AG10803 (cell line): ENCODE measurements at places on chromosomes 16 and 17.

GRCh38 chr17:77324227-77324626 is 183.5 kb downstream of the SEC14L1 start:
- no peak for DNase-seq

DNA sequence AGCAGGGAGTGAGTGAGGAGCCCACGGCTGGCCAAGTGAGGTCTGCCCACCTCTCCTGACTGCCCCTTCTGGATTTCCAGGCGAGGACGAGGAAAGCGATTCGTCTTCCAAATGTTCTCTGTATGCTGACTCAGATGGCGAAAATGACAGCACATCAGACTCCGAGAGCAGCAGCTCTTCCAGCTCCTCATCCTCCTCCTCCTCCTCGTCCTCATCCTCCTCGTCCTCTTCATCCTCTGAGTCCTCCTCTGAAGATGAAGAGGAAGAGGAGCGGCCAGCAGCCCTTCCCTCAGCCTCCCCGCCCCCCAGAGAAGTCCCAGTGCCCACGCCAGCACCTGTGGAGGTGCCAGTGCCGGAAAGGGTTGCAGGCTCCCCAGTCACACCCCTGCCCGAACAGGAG is 13.7 kb upstream of the HSD3B7 start:
- no peak for DNase-seq

- no peak for DNase-seq
Measured at GRCh38 chr17:50303051-50303450, 28.8 kb downstream of the TMEM92 start.

DNA sequence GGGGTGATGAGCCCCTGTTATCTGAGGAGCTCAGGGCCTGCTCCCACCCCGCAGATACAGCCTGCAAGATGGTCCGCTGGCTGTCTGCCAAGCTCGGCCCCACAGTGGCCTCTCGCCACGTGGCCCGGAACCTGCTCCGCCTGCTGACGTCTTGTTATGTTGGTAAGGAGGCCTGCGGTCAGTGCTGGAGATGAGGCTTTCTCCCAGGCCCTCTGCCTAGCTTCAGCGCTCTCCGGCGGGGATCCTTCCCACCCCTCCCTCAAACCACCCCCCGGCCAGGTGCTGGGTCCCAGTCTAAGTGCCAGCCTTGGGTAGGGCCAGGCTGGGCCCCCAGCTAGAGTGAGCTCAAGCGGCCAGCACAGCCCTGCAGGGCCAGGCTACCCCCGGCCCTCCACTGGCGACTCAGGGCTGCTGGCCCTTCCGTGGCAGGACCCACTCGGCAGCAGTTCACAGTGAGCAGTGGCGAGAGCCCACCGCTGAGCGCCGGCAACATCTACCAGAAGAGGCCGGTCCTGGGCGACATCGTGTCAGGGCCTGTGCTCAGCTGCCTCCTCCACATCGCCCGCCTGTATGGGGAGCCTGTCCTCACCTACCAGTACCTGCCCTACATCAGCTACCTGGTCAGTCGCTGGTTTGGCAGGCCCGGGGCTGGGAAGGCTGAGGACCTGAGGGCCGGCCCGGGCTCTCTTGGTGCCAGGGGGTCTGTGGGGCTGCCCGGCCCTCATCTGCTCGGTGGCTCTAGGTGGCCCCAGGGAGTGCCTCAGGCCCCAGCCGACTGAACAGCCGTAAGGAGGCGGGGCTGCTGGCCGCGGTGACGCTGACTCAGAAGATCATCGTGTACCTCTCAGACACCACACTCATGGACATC is 6.1 kb downstream of the WDR81 start:
- DNase-seq, result peak; percentile 82

- DNase-seq, result no peak
Measured at GRCh38 chr17:61384354-61384691, 15.3 kb upstream of the TBX2 start.

GRCh38 chr16:30947541-30947858 is 1.4 kb upstream of the ORAI3 start:
- DNase-seq, result no peak

GRCh38 chr17:58229881-58230280 is 8.5 kb upstream of the LPO start:
- DNase-seq, result no peak

- no peak for DNase-seq
Measured at GRCh38 chr17:32822996-32823395, 53.9 kb downstream of the MYO1D start.

DNA sequence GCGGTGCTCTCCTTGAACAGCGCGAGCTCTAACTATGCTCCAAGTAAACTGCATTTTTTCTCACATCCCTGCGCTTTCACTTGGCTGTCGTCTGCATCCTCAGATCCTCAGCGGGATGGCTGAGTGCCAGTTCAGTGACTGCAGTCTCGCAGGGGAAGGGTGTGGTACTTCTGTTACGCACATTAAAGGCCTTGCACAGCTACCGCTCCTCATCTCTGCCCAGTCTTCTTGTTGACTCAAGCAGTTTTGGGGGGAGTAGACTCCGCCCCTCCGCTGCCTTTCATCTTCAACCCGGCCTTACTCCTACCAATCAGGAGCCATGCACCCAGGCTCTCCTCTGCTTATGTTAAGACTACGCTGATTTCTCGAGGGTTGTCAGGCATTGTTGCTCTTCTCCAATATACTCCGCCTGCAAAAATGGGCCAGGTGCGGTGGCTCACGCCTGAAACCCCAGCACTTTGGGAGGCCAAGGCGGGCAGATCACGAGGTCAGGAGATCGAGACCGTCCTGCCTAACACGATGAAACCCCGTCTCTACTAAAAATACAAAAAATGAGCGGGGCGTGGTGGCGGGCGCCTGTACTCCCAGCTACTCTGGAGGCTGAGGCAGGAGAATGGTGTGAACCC is 10.0 kb downstream of the ATP5PD start:
- peak; percentile 82 for DNase-seq

GRCh38 chr17:78117027-78117981 is 11.3 kb downstream of the TMC6 start:
- DNase-seq, result no peak

DNA sequence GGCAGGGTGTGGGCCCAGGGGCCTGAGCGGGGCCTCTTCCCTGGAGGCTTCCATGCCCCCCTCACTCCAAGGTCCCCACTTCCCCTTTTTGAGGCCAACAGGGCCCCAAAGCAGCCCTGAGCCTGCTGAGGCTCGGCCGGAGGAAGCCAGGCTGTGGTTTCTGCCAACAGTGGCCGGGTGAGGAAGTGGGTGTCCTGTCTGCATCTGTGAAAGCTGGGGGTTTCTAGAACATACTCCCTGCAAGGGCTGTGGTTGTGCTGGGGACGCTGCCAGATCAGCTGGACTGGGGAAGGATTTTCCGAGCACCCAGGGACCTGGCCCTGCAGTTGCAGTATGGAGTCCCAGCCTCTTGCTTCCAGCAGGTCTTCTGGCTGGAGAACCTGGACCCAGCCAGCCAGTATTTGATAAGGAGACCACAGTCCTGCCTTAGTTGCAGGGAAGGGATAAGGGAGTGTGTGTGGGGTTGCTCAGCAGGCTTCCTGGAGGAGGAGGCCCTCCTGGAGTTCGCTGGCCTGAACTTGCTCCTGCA is 15.7 kb downstream of the ADCY7 start:
- peak; percentile 47 for DNase-seq

DNA sequence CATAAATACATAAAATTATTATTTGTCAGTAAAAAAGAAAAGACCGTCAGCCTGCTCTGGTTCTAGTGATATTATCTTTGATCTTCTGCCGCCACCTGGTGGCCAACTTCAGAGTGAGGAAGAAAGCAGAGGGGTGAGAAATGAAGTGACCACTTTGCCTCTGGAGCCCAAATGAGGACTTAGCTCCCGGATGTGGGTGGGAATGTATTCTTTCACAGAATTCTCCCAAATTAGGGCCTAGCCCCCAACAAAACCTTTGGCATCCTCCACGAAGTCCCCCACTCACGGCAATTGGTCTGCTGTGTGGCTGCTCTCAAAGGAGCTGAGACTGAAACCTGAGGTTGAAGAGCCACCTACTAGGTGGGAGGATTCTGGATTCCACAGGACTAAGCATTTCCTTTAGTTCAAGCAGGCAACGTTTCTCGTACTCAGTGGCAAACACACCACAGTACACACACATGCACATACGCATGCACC is 4.9 kb upstream of the ZNF267 start:
- DNase-seq, result peak; percentile 61

- DNase-seq, result no peak
Measured at GRCh38 chr17:72576289-72576759, 455.5 kb downstream of the SOX9 start.

GRCh38 chr17:2814049-2814448 is 17.8 kb downstream of the RAP1GAP2 start:
- no peak for DNase-seq

DNA sequence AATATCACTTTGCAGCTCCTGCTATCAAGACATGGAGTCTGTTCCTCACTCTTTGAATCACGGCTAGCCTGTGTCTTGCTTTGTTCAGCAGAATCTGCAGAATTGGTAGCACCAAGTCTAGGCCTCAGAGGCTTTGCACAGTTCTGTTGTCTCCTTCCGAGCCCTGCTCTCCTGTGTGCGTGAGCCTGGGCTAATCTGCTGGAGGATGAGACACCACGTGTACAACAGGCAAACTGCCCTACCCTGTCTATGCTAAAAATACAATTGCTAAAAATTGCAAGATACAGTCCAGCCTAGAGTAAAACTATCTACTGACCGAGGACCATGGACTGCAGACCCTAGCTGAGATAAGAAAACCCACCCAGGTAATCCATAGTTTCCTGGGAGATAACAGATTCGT is 484.7 kb downstream of the NPIPA7 start:
- no peak for DNase-seq

- DNase-seq, result no peak
Measured at GRCh38 chr16:72001180-72001874, 1.1 kb upstream of the PKD1L3 start.

GRCh38 chr17:44191369-44191768 is 4.6 kb downstream of the TMUB2 start:
- no peak for DNase-seq

DNA sequence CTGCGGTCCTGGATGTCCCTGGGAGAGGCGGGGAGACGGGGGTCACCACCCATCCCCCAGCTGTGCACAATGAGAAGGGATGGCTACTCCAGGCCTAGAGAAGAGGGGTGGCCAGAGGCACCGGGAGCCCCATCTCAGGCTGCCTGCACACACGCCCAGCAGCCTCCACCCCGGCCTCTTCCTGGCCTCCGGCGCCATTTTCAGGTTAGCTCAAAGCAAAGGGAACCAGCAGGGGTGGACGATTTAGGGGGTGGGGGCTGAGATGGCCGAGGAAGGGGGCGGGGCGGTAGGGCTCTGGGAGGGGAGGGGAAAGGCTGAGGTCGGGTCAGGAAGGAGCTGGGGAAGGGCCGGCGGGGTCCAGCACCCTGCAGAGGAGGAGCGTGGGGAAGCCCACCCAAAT is 42.8 kb downstream of the SRCIN1 start:
- no peak for DNase-seq

GRCh38 chr17:64358261-64358788 is 32.3 kb downstream of the PECAM1 start:
- DNase-seq, result peak; percentile 50

GRCh38 chr17:41064301-41064700 is 1.4 kb downstream of the KRTAP2-4 start:
- DNase-seq, result no peak

- DNase-seq, result no peak
Measured at GRCh38 chr17:29141514-29141876, 38.7 kb downstream of the MYO18A start.

DNA sequence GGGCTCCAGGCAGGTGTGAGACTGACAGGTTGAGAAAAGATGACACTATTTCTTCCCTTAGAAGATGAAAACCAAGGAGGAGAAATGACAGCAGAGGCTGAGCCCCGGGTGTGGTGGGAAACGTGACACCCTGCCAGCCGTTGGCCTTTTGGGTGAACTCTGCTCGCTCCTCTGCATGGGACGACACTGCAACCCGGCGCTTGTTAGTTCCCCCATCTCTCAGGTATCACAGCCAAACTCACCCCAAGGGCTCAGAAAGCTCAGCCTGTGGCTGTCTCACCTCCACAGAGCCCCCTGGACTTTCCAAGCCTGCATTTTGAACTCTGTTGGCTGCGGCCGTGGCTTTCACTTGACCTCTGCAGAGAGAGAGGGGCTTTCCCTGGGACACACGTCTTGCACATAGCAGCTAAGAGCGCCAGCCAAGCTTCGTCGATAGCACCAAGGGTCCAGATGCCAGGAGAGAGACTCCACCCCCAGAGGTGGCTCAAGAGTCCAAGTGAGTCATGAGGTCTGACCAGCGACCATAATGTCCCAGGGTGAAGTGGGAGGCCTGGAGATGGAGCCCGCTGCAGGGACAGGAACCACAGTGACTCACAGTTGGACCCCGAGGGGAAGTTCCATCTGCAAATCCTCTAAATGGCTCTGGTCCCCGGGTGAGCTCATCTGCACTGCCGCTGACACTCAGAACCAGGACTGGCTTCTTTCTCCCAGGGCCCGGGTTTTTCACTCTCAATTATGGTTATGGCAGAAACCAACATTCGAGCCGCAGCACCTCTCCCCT is 301.9 kb downstream of the SOX9 start:
- DNase-seq, result peak; percentile 84

DNA sequence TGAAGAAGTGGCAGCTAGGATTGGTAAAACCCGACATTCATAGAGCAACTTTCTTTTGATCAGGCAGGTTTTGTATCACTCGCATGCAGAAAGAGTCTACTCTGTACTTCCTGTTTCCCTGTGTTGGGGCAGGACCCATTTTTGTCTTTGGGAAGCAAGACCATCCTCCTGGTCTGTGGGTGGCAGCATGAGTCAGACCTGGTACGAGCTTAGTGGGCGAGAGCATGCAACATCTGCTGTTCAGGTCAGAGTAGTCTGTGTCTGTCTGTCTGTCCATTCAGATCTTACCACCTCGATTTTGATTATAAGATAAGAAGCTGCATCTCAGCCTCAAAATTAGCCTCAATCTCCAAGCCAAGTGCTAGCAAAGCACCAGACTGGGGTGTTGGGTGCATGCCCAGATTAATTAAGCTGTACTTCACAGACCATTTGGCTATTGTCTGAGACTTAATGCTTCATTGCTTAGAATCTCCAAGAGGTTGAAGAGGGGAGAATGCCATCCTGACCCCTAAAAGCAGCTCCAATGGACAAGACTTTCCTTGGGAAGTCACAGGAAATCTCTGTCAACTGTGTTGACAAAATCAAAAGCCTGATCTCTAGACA is 110.9 kb downstream of the XYLT1 start:
- peak; percentile 73 for DNase-seq

- no peak for DNase-seq
Measured at GRCh38 chr16:51107742-51108141, 43.3 kb downstream of the SALL1 start.

DNA sequence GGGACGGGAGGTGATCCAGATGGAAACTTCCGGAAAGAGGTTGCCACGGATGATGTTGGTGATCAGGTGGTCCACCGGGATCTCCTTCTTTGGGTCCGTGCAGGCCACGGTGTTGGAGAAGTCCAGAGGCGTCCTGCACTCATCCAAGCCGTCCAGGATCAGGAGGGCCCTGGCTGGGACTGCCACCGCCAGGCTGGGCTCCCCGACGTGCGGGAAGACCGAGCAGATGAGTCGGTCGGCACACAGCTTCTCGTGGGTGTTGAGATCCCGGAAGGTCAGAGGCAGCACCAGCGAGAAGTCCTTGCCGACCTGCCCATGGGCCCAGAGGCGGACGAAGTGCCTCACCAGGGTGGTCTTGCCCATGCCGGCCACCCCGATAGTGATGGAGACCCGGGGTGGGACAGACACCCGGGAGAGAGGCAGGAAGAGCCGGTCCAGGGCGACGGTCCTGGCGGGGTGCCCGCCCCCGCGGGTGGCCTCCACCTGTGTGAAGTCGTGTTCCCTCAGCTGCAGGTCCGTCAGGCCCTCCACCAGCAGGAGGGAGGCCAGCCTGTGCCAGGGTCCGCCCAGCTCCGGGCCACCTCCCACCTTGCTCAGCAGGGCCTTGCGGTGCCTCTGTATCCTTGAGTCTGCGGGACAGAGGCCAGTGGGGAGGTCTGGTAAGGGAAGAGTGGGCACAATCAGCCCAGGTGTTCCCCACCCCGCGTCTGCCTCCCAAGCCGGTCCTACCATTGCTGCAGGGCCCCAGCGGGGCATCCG is 12.9 kb downstream of the NLRC3 start:
- DNase-seq, result no peak
